SIG-M5 (cell line): ENCODE measurements at places on chromosomes 5 and 9.

GRCh38 chr5:56833325-56833724 lies 18.0 kb downstream of the MAP3K1 start:
- DNase-seq: no peak

DNA sequence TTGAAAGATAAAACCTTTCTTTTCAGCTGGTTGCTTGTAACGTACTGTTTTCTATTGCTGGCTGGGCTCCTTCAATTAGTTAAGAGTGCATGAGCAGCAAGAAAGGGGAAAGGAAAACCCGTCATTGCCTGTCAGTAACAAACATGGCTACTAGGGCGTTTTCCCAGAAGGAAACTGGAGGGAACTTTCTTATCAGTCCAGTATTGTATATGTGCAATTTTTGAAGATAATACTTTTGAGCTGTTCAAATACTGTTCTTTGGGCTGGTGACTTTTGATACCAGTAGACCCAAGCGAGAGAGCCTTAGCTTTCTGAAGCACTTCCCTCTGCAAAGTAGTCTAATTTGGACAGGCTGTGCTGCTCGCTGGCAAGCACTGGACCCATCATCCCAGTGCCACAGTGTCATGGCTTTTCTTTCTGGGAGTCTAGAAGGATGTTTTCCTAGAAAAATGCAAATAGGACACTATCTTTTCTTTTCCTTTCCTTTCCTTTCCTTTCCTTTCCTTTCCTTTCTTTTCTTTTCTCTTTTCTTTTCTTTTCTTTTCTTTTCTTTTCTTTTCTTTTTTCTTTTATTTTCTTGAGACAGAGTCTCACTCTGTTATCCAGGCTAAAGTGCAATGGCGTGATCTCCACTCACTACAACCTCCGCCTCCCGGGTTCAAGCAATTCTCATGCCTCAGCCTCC lies 149.9 kb upstream of the SMIM23 start:
- DNase-seq: no peak

- no peak for DNase-seq
Measured at GRCh38 chr9:1201262-1201661, 151.1 kb downstream of the DMRT2 start.

DNA sequence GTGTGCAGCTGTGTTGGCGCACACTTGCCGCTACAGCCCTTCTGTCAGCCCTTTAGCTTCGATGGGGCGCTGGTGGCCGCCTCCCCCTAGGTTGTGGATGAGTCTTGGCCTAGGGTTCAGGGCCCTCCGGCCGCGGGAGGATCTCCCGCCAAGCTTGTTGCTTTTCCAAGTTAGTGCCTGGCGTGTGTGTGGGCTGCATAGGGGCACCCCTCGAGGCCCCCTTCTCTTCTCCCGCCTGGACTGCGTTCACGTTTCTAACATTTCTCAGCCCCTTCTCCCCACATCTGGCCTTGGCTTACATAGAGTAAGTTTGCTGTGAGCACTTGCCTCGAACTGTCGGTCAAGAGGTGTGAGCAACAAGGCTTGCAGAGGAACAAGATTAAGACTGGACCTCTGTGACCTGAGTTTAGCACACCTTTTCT lies 413 bp upstream of the OXCT1 start:
- no peak for DNase-seq

GRCh38 chr5:58737671-58738070 lies 154.8 kb downstream of the RAB3C start:
- DNase-seq: no peak

DNA sequence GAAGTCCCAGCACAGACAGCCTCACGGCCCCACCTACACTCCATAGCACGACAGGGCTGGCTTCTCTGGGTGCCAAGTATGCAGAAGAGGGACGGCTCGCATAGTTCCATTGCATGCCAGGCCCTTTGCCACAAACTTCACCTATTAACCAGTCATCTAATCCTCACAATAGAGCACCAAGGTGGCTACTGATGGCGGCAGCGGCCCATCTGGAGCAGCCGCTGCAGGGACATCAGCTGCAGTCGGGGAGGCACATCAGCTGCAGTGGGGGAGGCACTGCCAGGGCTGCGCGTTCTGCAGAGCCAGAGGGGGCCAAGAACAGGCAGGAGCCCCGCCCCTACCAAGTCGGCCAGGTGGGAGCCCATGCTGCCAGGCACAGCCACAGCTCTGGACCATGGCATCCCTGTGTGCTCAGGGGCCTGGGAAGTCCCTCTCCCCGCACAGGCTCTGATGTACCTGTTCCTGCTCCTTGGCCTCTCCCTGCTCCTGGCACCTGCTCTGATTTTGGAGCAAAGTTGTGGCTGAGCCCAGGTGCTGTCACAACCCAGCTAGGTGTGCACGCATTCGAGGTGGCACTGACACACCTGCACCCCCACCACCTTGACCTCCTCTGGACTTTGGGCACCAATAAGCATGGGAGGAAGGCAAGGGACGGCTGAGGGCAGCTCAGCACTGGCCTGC lies 61.5 kb upstream of the SYNPO start:
- DNase-seq: no peak

- DNase-seq: no peak
Measured at GRCh38 chr5:60509519-60509918, 190.4 kb downstream of the DEPDC1B start.

DNA sequence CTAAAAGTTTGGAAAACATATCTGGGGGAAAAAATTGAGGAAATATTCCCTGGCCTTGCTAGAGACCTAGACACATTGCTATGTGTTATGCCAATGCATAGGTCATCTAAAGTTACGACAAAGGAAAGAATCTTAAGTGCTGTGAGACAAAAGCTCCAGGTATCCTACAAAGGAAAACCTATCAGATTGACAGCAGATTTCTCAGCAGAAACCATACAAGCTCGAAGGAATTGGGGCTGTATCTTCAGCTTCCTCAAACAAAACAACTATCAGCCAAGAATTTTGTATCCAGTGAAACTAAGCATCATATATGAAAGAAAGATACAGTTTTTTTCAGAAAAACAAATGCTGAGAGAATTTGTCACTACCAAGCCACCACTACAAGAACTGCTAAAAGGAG lies 234.4 kb downstream of the CDH18 start:
- no peak for DNase-seq
